ENCODE measurements at places on chromosomes 5 and 9.

GRCh38 chr5:156529892-156530291 lies 202.9 kb downstream of the SGCD start:
- no peak for DNase-seq

- no peak for DNase-seq
These were observed 404.4 kb downstream of the ZNF608 start for GRCh38 chr5:124342027-124342471.

- DNase-seq, result no peak
These were observed 53.9 kb downstream of the ROR2 start for GRCh38 chr9:91896097-91896496.

- DNase-seq, result no peak
These were observed 348.5 kb downstream of the TMEM232 start for GRCh38 chr5:110377943-110378342.

DNA sequence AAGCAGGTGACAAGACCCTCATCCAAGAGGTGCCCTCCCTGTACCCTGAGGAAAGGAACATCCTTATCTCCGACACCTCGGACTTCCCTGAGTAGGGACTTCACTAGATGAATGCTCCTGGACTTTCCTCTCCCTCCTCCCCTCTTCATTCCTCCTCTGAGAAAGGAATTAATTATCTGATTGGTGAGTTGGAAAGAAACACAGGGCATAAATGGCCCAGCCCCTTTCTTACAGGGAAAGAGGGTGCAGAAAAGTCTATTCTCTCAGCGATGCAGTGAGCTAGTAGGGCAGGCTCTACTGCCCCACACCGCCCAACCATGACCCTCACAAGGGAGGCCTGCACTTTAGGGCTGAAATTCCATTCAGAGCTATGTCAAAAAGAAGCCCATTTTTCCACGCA lies 87.5 kb downstream of the TTC39B start:
- DNase-seq, result no peak

DNA sequence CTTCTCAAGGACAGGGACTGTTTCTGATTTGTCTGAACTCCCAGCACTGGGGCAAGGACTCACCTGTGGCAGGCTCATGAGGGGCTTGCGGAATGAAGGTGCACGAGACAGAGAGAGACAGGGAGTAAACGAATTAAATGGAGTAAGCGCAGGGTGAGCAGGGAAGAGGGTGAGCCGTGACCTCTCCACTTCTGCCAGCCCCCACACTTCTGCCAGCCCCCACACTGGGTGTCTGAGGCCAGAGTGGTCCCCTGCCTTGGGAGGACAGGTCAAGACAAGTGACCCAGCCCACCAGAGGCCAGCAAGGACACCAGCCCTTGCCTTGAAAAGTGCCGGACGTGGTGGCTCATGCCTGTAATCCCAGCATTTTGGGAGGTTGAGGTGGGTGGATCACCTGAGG lies 37.2 kb downstream of the DAB2IP start:
- DNase-seq, result no peak

DNA sequence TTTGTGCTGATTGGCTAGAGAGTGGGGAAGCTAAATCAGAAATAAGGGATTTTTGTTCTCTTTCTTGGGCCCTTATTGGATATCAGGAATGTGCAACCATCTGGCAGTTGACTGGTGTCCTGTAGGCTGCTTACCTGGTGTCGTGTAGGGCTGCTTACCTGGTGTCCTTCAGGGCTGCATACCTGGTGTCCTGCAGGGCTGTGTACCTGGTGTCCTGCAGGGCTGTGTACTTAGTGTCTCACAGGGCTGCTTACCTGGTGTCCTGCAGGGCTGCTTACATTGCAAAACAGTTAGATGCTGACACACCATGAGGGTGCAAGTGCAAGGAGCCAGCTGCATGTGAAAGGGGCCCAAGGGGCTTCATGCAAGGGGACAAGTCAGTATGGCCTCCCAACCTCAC lies 249.3 kb downstream of the ICE1 start:
- DNase-seq, result no peak

DNA sequence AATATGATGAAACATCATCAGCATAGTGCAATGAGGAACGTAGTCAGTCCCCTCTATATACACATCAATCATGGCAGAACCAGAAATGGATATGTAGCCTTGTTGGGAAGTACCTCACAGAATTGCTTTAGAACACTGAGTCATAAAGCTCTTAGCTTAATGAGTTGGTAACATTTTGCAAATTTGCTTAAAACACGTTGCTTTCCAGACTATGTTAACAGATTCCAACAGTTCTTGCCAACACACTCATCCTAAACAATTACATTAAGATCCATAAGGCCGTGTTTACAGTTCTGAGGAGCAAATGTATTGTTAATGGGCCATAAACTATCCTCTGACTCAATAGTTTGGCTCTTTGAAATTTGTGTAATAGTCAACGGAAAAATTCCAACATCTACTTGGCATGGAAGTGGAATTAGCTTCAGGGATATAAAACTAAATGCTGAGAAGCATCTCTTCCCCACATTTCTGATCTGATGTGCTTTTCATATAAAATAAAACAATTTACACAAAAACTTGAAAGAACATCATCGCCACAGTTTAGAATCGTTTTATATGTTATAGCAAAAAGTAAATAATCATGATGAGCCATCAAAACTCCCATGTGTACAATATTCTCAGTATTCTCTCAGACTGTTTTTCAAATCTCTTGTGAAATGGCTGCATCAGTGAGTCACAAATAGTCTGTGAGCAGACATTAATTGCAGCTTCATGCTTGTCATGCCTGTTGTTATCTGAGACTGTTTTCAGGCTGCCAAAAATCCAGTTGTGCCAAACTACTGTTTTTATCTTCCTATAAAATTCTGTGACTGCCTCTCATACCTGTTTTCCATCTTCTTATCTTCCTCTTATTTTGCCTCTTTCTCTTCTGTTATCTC lies 291.9 kb downstream of the COX7C start:
- no peak for DNase-seq

GRCh38 chr9:19553441-19553840 lies 144.6 kb downstream of the ACER2 start:
- DNase-seq, result no peak

DNA sequence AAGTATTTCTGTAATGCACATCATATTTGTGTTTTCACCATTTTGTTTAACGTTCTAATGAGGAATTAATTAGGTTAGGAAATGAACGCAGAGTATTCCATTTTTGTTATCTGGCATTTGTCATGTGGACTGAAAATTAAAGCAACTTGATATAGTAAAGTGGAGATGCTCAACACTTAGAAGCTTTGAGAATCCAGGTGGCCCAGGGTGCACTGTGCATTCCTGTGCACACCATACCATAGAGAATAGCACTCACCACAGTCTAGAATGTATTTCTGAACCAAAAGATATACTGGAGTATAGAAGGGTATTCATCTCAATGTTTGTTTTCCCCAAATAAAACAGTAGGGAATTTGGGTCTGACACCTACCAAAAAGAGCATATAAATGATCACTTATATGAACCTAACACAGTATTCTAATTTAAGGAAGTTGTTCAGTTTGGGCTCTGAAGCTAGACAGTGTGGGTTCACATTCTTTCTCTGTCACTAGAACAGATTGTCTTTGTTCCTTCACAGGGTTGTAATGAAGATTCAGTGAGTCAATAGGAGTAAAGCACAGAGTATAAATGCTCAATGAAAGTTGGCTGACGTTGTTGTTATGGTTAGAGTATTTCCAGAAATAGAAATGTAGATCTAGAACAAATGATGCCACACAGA lies 125.6 kb upstream of the DMRT1 start:
- no peak for DNase-seq

- DNase-seq, result no peak
These were observed 13.3 kb downstream of the NUP214 start for GRCh38 chr9:131138676-131139075.

DNA sequence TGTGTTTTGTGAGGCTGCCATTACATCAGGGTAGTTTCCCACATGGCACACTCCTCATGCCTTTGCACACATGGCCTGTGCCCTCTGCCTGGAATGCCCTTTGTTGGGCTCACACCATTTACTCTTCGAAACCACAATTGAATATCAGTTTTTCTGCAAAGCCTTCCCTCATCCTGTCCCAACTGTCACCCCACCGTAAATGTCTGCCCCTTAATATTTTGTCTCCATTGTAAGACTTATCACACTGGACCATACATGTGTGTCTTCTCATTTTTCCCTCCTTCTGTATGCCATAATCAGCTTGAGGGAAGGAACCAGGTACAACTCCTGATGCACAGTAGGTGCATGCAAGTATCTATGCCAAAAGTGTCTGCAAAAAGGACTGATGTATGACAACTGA lies 62.7 kb upstream of the TMEM252 start:
- no peak for DNase-seq

- no peak for DNase-seq
These were observed 227.8 kb upstream of the DMAC1 start for GRCh38 chr9:8027351-8027750.

- DNase-seq, result no peak
These were observed 11.1 kb upstream of the CDC42SE2 start for GRCh38 chr5:131252824-131253171.

DNA sequence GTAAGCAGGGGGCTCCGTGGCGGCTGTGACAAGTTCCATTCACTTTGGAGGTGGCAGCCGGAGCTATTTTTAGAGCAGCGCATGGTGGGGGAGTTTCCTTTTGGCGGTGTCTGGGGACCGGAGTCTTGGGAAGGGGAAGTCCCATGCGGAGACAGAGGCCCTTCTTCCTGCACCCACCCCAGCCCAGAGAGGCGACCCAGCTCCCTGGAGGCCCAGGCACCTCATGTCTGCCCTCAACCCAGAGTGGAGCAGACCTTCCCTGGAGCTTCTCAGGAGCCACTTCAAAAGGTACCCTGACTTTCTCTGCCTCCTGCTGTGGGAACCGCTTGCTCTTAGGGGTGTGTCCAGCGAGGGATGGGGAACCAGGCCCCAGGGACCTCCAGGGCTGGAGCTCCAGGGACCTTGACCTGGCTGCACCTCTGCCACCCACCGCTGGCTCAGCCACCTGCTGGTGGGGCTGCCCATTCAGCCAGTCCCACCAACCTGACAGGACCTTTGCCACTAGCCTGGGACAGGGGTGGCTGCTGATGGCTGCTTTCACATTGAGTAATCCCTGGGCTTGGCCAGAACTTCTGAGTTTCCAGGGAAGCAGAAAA lies 34.1 kb downstream of the NEK6 start:
- no peak for DNase-seq

DNA sequence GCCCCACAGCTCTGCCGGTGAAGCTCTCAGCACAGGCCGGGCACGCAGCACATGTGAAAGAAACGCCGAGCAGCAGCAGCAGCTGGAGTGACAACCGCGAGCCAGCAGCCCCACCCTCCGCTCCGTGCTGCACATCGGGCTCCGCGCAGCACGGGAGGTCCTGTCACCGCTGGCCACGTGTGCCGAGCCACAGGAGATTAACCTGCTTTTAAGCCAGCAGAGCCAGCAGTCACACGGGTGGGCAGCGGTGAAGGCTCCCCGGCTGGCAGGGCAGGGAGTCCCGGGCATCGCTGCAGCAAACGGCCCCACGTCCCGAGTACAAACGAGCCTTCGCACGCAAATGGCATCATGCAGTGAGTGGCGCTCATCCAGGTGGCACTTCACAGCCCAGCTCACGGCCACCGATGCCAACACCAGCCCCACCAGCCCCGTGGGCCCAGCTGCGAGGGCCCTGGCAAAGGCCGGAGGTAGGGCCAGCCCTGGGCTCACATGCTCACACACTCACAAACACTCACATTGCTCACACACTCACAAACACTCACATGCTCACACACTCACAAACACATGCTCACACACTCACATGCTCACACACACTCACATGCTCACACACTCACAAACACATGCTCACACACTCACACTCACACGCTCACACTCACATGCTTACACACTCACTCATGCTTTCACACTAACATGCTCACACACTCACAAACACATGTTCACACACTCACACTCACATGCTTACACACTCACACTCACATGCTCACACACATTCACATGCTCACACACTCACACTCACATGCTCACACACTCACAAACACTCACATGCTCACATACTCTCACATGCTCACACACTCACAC lies 11.1 kb downstream of the CCDC187 start:
- no peak for DNase-seq

DNA sequence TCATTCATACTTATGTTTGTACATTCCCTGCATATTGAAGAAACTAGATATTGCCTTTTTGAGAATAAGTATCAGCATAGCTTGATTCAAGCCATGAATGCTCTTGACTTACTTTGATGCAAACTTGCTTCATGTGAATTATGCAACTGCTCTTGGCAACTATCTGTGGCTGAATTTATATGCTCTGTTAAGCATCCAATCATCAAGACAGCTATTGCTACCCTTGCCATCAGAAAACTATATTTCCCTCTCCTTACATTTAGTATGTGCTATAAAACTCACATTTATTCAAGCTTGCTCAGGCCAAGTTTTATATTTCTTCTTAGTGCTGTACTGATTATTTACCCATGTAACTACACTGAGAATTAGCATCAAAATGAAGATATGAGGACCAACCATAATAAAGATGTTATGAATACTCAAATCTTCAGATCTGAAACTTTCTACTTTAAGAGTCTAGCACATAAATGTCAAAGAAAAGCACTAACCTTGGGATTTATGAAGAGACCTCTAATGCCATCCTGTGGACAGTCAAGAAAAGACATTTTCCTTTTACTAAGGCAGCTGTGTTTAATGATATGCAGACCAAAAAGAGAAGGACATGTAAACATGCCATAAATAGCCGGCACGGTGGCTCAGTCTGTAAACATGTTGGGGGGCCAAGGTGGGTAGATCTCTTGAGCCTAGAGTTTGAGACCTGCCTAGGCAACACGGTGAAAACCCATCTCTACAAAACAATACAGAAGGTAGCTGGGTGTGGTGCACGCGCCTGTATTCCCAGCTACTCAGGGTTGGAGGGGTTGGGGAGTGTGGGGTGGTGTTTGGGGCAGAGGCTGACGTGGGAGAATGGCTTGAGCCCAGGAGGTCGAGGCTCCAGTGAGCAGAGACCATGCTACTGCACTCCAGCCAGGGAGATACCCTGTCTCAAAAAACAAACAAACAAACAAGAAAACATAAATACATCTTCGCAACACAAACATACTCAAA lies 267.0 kb upstream of the TYRP1 start:
- DNase-seq, result no peak

DNA sequence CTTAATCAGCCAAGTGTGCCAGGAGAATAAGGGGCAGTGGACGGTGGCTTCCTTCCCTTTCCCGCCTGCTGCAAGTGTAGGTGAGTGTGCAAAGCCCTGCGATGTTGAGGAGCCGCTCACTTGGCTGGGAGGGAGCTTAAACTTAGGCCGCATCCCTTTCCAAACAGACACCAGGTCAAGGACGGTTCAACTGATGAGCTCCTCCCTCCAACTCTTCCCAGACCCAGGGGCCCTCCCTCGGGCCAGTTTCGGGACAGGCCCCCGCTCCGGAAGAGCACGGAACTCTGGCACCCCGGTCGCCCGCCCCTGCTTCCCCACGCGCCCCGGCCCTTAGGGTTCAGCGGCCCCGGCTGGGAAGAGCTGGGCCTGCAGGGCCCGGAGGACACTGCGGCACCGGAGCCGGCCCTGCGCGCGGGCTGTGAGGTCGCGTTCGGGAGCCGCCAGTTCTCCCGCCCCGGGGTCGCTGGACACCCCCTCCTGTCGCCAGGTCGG lies 481 bp downstream of the MRPL36 start:
- DNase-seq, result peak; percentile 58

DNA sequence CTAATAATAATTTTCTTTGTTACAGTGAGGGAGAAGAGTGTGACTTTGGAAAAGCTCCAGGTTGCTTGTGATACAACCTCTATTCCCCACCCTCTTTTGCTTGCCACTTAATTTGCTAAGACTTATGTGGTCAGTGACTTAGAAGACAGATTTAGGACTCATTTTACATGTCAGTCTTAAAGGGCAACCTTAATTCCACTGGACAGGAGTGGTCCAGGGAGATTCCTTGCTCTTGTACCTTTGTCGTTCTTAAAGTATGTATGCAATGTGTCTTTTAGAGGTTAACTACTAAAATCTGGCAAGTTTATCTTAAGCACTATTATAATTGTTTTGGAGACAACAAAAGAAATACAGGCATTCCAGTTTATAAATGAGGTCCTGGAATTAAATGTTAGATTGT lies 20.0 kb downstream of the SLC30A5 start:
- DNase-seq, result no peak
